ENCODE measurements at places on chromosomes 5 and 9.

DNA sequence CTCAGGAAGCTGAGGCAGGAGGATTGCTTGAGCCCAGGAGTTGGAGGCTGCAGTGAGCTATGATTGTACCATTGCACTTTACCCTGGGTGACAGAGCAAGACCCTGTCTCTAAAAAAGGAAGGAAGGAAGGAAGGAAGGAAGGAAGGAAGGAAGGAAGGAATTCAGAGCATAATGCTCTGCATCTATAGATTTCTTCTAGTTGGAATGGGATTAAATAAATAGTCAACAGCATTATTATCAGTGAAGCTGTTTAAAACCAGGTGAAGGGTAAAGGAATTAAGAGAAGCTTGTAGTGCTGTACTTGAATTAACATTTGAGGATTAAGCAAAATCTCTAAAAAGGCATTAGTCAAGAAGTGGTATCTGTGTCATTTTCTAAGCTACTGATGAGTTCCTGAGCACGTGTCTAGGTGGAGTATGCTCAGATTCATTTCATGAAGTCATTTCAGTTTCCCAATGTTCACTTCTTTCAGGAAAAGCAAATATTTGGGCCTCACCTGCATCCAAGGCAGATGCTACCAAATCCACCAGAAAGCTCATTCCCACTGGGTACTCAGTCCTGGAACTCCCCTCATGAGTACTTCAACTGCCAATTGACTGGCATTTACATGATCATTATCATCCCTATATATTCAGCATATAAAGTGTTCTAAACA is 8.4 kb downstream of the PDE6A start:
- no peak for DNase-seq

- no peak for DNase-seq
Measured at GRCh38 chr9:69577123-69577522, 95.0 kb downstream of the APBA1 start.

GRCh38 chr5:94192658-94193391 is 425.6 kb downstream of the KIAA0825 start:
- DNase-seq, result no peak

- DNase-seq, result no peak
Measured at GRCh38 chr5:102781786-102782185, 26.7 kb downstream of the PAM start.

GRCh38 chr5:88389338-88390095 is 120.9 kb upstream of the TMEM161B start:
- no peak for DNase-seq

- DNase-seq, result no peak
Measured at GRCh38 chr9:8456344-8456743, 656.8 kb upstream of the DMAC1 start.

DNA sequence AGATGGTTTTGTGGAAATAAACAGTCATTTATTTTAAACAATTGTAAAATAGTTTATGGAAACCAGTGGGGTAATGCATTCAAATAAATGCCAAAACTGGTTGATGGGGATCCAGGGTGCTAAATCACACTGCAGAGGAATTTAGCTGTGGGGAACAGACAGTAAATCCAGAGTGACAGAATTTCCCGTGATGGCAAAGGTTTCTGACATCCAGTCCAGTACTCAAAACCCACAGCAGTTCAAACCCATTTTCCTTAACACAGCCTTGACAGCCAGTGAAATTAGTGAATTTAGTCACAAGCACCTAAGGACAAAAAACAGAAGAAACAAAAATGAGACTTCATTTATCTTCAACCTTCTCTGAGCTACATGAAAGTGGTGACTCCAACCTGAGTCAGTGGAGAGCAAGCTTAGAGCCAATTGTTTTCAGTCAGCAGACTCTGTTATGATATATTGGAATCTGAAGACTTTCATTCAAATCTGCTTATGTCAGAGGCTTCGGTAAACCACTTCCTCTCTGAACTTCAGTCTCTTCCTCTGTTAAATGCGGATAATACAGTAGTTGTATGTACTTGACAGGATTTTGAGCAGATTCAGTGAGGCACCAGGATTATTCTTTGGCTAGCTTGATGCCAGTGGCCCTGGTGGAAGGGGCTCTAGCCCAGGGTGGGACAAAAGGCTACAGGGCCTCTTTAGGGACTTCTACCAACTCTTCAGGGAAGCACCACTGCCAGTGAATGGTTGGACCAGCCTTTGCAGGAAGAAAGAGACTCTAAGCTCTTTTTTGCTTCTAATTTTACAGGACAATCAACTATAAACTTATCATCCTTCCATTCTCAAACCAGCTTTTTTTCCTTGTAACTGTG is 185.3 kb downstream of the MAPKAP1 start:
- DNase-seq, result no peak

- DNase-seq, result no peak
Measured at GRCh38 chr9:36734737-36735136, 162.0 kb downstream of the MELK start.

DNA sequence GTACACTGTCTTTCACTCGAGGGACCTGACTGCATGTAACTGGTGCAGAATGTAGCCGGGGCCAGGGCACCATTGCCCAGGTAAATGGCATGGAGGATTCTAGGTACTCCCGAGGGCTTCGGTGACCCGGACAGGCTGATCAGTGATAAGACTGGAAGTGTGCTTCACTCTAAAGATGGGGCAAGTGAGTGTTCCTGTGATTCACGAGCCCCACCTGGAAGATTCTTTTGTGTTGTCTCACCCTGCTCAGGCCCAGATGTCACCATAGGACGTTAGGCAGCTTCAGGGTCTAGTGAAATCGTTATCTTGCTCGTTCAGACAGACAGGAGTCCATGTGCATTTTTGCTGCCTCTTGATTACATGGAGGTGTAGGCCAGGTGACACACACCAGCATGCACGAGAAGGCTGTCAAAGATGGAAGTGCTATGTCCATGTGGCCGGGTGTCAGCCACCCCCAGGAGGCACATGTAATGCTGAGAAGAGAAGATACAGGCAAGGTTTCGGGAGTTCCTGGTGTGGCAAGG is 73.9 kb downstream of the WNK2 start:
- no peak for DNase-seq

DNA sequence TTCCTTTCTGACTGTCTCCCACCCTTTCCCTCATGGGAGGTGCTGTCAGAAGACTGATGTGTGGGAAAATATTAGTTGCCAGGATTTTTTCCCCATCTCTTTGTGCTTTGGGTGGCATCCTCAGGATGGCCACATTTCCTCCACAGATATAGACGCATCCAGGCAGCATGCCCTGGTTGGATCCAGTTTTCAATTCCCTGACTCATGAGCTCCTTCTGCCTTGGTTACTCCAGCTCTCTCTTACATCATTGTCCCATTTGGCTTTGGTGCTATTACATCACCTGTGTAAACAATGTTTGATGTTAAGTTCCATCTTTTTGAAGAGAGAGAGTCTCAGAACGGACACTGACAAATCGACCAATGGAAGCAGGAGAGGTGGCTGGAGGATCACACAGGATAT is 302.5 kb downstream of the CDH18 start:
- no peak for DNase-seq

DNA sequence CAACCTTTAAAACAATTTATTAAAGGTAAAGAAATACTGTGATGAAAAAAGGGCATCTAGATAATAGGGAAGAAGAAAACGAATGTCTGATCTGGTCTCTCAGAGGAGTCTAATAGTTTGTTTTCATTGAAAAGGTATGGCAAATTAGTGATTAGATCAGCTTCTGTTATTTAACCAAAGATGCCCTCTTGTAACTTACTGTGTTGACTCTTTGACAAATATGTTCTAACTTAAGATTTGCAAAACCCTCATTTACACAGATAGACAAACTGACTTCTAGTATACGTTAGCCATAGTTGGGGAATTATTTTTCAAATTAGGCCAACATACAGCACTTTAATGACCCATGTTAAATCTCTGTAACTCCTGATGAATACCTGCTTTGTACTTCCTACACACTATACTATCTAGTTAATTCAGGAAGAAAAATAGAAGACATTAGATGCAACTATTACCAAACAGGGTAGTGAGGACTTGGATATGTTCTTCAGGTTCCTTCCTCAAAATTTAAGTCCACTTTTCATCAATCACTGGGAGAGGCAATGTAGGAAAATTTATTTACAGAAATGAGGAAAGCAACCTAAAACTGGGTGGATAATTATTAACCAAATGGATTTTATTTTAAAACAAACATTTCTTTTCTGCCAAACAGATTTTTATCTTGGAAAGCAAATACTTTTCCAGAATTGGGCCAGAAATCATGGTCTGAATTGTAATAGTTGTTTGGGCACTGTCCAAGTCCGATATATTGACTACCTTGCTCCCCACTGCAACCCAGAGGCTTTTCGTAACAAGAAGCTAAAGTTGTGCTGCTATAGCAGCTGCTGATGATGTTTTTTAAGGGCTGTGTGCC is 66.4 kb upstream of the PPP2R2B start:
- DNase-seq, result no peak

DNA sequence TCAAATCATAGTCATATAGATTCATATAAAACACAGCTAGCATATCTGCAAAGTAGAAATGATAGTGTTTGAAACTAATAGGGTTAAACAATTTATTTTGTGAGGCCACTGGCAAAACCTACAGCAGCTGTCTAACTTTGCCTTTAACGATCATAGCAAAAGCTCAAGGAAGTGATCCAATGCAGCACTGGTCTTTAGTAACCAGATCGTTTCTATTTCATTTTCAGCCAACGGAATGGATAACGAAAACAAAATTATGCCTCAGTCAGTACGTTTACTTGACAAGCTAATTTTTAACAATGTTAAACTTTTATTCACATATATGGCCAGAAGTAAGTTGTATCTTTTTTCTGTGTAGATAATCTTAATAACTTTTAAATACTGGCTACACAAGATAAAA is 17.7 kb downstream of the MLLT3 start:
- no peak for DNase-seq

DNA sequence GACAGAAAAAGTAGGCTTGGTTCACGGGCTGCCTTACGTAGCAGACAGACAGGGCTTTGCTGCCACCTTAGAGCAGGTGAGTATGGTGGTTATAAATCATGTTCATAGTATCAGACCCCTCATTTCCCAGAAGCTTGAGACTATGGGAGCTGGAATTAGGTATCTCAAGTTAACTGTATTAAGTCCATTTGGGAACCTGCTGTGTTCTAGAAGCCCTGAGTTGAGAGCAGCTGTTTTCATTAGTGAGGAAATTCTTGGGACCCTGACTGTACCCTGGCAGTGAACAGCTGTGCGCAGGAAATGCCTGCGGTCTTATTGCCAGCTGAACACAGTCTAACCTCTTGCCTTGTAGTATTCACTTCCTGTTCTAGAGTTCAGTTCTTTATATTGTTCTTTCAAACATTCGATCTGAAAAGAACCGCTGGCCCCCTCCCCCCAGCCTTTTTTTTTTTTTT is 29.8 kb downstream of the UGCG start:
- peak; percentile 7 for DNase-seq

- no peak for DNase-seq
Measured at GRCh38 chr5:83744821-83745220, 24.2 kb upstream of the HAPLN1 start.
